Gastroesophageal sphincter (tissue), 4 donors: ENCODE measurements at places on chromosomes 16 and 17. TPM values are rescaled to one million over a fixed set of nuclear protein-coding genes. Genes with fewer than 3 reads are reported as not detected.

Gene P2RX1
- total RNA-seq = 1.6 TPM

Gene ZP2
- total RNA-seq = not detected

Gene RNF112
- 7.6 TPM for total RNA-seq

Gene RPL13
- total RNA-seq = 2,888 TPM

Gene ZNF205
- total RNA-seq = 11.6 TPM
